Sciatic nerve (tissue), 2 donors: ENCODE measurements at places on chromosomes 6 and 20. TPM values are rescaled to one million over a fixed set of nuclear protein-coding genes. Genes with fewer than 3 reads are reported as not detected.

GRCh38 chr6:89566008-89566800 is 72.3 kb downstream of the LYRM2 start:
- no peak for DNase-seq

GRCh38 chr6:36577301-36577700 is 16.9 kb upstream of the SRSF3 start:
- no peak for DNase-seq

DNA sequence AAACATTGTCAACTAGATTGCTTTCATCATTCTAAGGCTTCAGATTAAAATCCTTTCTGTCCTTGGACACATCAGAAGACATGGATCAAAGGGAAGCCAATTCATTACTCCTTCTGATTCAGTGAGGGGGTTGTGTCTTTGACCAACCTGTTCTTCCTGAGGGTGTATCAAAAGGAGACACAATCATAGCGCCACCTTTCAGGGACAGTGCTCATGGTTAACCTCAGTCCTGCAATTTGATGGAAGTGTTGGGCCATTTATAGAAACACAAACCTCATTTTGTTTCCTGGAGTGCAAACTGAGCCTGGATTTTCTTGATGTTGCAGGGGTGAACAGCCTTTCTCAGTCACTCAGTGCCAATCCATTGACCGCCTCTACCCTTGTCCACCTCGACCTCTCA is 163.9 kb upstream of the SCGN start:
- DNase-seq = no peak

DNA sequence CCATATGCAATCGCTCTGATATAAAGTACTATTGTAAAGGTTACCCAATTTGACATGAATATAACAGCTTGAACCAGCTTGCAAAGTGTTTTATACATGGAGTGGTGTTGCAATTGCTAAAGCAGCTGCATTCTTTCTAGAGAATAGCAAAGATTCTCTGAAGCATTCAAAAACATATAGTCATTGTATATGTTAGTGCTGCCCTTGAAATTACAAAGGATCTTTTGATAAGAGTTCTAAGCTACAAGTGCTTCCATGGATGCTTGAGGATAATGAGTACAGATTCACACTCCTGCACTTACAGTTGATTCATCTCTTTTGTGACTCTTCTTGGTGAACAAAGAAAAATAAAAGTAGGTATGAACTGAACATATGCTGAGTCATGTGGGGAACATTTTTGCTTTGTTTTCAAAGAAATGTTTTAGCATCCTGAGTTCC is 175.7 kb downstream of the ALDH8A1 start:
- DNase-seq = no peak

GRCh38 chr6:51182827-51183226 is 364.2 kb downstream of the TFAP2B start:
- no peak for DNase-seq

MCCD1 gene
- total RNA-seq = not detected

POM121L2 gene
- not detected for total RNA-seq

HMGN3 gene
- 66.2 TPM for total RNA-seq

DNA sequence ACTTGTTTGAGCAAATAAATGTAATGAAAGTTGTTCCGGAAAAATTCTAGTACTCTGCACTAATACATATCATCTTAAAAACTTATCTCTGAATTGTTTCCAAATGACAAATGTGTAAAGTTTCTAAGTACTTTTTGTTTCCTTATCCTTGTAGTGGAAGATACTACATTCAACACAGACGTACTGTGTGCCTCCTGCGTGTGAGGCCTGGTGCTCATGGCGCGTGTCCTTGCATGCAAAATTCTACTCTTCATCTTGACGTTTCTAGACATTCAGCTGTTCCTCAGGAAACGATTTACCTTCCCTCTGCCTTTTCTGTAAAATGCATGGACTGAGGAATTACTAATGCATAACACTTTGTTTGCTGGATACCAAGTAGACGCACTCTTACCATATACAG is 11.5 kb downstream of the DLL1 start:
- no peak for DNase-seq

DNA sequence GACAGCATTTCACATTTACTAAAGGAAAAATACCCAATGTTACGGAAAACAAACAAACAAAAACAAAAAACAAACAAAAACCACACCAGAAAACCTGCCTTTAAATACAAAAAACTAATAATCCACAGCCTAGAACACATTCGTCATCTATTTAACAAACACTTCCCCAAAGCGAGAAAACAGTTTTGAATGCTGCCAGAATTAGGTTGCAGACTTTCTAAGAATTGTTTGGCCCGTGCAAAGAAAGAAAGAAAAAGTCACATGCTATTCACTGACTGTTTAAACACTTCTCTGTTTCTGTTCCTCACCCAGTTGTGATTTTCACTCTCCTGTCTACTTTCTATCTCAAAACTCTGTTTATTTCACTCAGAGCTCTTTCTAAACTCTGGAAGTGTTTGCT is 52.5 kb downstream of the BCAS1 start:
- no peak for DNase-seq

HCK gene
- 24.0 TPM for total RNA-seq

DNA sequence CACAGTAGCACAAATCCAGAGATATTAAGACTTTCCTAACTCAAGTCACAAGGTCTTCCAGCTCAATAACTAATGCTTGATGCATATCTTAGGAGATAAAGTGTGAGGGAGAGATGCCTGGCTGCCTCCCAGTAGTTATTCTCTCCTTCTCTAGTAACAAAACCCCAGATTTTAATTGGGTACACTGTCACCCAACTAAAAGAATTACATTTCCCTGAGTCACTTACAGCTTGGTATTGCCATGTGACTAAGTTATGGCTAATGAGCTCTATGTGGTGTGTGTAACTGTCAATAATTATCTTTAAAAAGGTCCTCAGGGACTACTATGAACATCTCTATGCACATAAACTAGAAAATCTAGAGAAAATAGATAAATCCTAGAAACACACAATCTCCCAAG is 32.0 kb downstream of the KIF6 start:
- no peak for DNase-seq

DNA sequence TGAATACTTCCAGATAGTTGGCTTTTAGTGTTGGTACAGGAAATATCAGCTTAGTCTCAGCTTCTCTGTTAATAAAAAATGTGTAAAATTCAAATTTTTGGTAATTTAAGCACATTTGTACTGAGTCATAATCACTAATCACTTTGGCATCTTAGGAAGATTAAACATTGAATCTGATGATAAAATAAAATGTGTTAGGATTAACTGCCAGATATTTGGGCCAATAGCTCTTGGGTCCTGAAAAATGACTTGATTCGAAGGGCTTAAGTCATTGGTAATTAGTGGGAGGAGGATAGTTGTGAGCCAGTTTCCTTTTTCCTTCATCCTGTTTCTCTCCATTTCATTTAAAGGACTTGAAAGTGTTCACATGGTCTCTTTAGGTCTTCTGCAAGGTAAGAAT is 426.1 kb downstream of the RFPL4B start:
- no peak for DNase-seq

DNA sequence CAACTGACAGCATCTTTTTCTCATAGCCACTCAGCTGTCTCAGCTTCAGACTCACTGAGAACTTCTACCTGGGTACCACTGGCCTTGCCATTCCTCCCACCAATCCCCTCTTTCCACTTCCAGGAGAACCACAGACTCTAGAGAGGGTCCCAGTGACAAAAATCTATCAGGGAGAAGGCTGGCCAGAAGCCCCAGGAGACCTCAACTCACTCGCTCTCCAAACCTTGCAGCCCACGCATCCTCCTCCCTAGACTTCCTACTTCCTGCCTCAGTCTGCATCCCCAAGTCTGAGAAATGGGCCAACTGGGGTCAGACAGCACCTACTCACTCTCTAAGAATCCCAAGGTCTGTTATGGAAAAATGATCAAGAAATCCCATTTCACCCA is 1.2 kb downstream of the TMEM239 start:
- no peak for DNase-seq

DNA sequence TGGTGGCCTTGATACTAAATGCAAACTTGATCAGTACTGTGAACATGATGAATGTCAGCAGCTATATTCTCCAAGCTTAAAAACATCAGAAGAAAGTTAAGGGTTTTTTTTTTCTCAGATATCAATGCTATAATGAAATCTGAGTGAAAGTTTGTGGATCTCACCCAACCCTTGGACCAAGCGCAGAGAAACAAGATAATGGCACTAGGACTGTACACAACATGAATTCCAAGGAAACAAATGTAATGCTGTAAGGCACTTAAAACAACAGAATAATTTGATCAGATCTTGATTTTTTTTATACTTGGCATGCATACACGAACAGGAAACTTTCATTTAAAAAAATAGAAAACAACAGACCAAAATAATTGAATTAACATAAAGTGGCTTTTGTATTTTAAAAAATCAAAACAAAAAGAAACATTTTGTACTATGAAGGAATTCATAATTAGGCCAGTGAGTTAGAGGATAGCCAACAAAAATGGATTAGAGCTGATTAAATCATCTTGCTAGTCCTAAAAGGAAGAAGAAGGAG is 1154.0 kb upstream of the EYS start:
- DNase-seq = no peak

GRCh38 chr6:161850562-161850961 is 576.7 kb upstream of the AGPAT4 start:
- no peak for DNase-seq

L3MBTL3 gene
- total RNA-seq = 24.2 TPM

- no peak for DNase-seq
Measured at GRCh38 chr6:7138921-7139358, 31.2 kb downstream of the RREB1 start.

NMBR gene
- total RNA-seq = 0.45 TPM

DNA sequence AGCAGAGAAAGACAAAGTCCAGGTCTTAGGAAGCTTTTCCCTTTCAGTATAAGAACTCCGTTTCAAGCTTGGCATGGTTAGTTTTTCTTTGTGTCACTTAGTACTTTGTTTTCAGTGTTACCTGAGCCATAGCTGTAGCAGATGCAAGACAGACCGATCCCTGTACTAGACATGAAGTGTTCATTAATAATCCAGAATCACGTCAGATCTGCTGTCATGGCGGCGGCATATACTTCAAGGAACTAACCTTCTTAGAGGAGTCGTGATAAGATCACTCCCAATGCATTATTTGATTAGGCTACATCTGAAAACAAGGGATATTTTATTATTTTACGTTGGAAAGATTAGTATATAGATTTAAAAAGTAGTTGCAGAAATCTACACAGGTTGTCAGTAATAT is 83.9 kb downstream of the AFDN start:
- DNase-seq = no peak

CGA gene
- not detected for total RNA-seq

- DNase-seq = no peak
Measured at GRCh38 chr20:32227306-32227705, 19.6 kb downstream of the POFUT1 start.

- DNase-seq = no peak
Measured at GRCh38 chr6:83884523-83884922, 25.0 kb downstream of the CYB5R4 start.

DNA sequence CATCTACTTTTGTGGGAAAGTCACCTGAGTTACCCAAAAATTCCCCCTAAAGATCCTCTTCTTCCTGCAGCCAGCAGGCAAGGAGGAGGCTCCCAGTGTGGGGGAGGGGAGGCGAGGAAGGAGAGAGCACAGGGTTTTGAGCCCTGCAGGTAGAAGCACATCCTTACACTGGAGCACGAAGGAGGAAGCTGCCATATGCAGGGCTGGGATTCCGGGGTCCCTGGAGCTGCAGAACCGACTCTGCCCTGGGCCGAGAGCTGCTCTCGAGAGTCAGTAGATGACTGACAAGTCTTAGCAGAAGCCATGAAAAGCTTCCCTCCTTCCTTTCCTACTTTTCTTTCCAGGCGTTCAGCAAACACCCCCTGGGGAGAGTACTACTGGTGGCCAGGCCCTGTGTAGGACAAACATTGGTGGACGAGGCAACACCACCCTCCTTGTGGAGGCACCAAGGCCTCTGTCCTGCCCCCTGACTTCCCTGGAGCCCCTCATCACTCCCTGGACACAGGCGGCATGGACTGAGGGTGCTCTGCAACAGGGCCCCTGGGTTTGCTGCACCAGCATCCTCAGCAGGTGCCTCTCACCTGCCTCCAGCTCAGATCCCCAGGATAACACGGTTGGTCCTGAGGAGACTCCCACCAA is 211.7 kb upstream of the CST7 start:
- DNase-seq = peak; percentile 41

ACTR5 gene
- total RNA-seq = 8.5 TPM

FAM83B gene
- total RNA-seq = not detected

TRIM15 gene
- total RNA-seq = not detected

DNA sequence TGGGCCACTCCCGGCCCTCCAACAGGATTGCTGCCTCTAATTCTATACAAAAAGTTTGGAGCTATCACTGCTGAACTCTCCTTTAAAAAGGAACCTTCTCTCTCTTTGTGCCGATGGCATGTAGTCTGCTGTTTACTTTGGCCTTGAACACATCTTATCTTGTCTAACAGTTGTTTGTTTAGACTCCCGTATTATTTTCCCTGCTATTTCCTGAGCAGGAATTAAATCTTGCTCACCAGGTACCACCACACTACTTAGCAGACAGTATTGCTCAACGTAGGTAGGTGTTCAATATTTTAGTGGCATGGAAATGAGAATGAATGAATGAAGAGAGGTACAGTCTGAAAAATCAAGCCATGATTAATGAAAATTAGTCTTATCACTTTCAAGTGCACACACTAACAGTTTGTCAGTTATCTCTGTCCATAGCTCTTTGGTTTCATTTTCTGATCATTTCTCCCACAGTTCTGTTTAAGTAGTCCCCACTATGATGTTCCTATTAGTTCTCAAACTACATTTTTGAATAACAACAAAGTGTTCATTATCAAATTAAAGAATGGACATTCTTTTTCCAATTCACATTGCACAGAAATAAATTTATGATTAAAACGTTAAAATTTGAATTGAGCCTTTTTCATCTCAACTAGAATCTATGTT is 6.8 kb upstream of the HEY2 start:
- no peak for DNase-seq

GRCh38 chr6:47238456-47238995 is 71.2 kb downstream of the TNFRSF21 start:
- DNase-seq = no peak
